Activated CD8-positive, alpha-beta T cell treated with anti-CD3 and anti-CD28 coated beads for 36 hours (primary cell): ENCODE measurements at places on chromosomes 4 and X. TPM values are rescaled to one million over a fixed set of nuclear protein-coding genes. Genes with fewer than 3 reads are reported as not detected.

GRCh38 chr4:166657261-166657660 is 577.0 kb downstream of the SPOCK3 start:
- H3K27ac ChIP-seq: no peak overlapping the region
- no peaks in the 10 kb centered on the region for H3K4me1 ChIP-seq
- no peaks in the 10 kb centered on the region for H3K36me3 ChIP-seq
- H3K4me3 ChIP-seq: no peak overlapping the region
- no peak for DNase-seq

- H3K27ac ChIP-seq: no peak overlapping the region
- no peaks in the 10 kb centered on the region for H3K27me3 ChIP-seq
- H3K36me3 ChIP-seq: no peaks in the 10 kb centered on the region
- H3K4me3 ChIP-seq: peak overlapping the region; percentile 86
- DNase-seq: peak; percentile 73
Measured at GRCh38 chr4:7101692-7102515, 34.0 kb upstream of the GRPEL1 start.

- no peak overlapping the region for H3K27ac ChIP-seq
- peak; percentile 6 for DNase-seq
- no peaks in the 10 kb centered on the region for H3K27me3 ChIP-seq
- H3K4me1 ChIP-seq: no peaks in the 10 kb centered on the region
Measured at GRCh38 chr4:166594326-166594946, 639.9 kb downstream of the SPOCK3 start.

- no peak for DNase-seq
- no peak overlapping the region for H3K27ac ChIP-seq
- H3K27me3 ChIP-seq: no peaks in the 10 kb centered on the region
- no peak overlapping the region for H3K4me3 ChIP-seq
Measured at GRCh38 chr4:81571105-81571504, 99.4 kb upstream of the RASGEF1B start.

GRCh38 chrX:138008281-138008680 is 442.4 kb downstream of the ZIC3 start:
- DNase-seq: no peak
- no peaks in the 10 kb centered on the region for H3K27me3 ChIP-seq
- H3K36me3 ChIP-seq: no peaks in the 10 kb centered on the region
- H3K27ac ChIP-seq: no peak overlapping the region
- no peak overlapping the region for H3K4me3 ChIP-seq

DNA sequence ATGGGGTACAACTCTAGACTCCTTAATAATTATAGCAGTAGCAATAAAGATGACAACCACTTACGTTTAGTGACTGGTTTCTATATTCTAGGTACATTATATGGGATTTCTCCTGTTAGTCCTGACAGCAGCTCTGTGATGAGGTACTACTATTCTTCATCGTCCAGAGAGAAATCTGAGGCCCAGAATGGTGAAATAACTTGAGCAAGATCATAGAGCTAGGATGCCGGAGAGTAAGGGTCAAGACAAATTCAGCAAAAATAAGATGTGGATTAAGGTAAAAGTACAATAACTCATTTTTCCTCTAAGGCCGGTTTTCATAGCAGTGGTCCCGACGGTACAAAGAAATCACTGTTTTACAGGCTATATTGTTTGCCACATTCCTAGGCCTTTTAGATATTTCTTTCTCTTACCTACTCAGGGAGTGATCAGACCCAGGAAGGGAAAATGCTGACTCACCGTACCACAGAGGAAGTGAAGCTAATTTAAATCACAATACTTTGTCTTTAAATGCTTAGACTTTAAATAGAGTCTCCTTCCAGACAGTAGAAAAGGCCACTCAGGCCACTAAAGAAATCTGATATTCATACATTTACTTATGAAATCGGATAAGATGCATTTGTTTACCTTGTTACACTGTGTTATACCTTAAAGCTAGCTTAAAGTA is 2023.0 kb upstream of the AGA start:
- H3K27me3 ChIP-seq: no peaks in the 10 kb centered on the region
- no peak overlapping the region for H3K4me3 ChIP-seq
- H3K27ac ChIP-seq: no peak overlapping the region
- no peaks in the 10 kb centered on the region for H3K36me3 ChIP-seq
- no peaks in the 10 kb centered on the region for H3K4me1 ChIP-seq
- DNase-seq: no peak

DGAT2L6 gene
- not detected for total RNA-seq

KDR gene
- not detected for total RNA-seq
